ENCODE measurements at places on chromosomes 4 and X. TPM values are rescaled to one million over a fixed set of nuclear protein-coding genes. Genes with fewer than 3 reads are reported as not detected.
A peak's percentile ranks its signal among the peaks of the same experiment; 100 is the strongest.

The CDKL5 gene
- total RNA-seq = 5.6 TPM

DNA sequence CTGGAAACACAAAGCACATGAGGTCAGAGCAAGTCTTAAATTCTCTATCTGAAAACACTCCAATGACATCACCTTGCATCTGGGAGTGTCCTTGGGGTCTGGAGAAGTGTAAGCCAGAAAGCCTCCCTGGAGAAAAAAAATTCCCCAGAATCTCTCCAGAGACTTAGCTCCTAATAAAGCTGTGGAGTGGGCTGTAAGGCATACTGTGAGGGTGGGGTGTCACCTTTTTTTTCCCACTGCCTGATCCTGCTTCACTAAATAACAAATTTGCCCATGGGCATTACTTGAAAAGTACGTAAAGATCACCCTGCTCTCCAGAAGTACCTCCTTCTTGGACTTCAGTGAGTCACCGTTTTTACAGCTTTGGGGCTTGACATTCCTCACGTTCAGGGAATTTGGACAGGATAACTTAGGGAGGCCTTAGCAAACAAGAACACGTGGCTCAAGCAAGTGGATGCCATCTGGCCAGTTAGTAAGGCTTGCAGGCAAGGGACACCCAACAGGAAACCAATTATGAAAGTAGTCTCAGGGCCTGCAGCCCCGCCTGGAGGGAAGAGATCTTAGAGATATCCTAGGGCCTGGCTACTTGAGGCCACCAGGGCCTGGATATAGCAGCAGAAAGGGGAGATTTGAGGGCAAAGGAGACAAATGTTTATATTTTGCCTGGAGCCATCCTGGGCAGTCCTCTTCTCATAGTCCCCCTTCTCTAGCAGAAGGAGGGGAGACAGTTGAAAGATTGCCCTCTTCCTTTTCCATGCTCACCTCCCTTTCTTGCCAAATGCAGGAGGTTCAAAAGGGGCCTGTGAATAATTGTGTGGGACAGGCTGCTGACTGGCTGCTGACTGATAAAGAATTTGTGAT is 60.1 kb upstream of the PLAC1 start:
- peak; percentile 95 for DNase-seq

DNA sequence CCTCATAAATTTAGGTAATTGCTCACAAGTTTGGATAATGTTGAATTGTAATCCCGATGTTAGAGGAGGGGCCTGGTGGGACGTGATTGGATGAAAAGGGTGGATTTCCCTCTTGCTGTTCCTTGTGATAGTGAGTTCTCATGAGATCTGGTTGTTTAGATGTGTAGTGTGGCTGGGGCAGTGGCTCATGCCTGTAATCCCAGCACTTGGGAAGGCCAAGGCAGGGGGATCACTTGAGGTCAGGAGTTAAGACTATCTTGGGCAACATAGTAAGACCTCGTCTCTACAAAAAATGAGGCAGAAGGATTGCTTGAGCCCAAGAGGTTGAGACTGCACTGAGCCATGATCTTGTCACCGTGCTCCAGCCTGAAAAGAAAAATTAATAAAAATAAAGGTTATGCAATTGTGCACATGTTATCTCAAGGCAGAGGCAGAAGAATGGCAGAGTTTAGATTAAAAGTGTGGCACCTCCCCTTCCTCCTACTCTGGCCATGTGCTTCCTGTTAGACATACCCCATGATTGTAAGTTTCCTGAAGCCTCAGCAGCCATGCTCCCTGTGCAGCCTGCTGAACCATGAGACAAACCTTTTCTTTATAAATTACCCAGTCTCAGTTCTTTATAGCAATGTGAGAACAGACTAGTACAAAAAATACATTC is 36.5 kb downstream of the ERVMER34-1 start:
- DNase-seq = peak; percentile 15

GRCh38 chr4:181662383-181662782 is 580.8 kb upstream of the TENM3 start:
- DNase-seq = no peak

DNA sequence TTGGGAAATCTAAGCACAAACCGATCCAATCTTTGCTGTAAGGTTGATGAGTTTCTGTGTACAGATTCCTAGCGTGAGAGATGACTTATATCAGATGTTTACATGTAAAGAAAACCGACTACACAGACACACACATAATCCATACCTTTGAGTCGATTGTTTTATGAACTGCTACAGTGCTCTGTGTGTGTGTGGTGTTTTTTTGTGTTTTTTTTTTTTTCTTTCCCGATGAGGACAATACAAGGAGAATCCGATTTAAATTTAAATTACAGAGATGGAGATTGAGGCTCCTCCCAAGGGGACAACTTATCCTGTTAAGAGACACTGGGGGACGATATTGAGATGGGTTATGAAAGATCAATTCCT is 461 bp upstream of the SLC9A6 start:
- DNase-seq = no peak

- no peak for DNase-seq
These were observed 66.2 kb downstream of the MAB21L2 start for GRCh38 chr4:150648123-150648522.

- DNase-seq = no peak
These were observed 178.4 kb downstream of the DHX15 start for GRCh38 chr4:24405926-24406325.

DNA sequence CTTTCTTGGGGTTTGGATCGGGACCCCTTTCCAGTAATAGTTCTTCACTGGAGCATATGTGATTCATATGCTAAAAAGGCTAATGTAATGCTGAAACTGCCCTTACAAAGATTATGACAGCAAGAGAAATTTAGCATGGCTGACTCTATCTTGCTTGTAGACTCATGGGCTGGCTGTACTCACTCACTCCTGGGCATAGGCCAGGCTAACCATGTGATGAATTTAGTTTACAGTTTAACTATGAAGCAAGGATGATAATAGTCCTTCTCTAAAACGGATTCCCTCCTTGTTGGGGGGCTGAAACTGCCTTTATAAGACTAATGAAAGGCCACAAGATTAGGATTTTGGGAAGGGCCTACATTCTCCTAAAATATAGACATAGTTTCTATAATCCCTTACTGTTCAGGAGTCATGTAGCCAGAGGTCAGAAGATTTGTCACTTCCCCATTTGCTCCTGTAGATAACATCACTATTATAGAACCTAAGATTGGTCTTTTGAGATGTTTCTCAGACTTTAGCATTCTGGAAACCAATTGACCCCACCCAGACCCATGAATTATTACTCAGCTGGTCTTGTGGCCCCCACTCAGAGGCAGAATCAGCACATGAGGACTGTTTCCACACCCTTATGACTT is 20.8 kb upstream of the CEP135 start:
- no peak for DNase-seq

The GCNA gene
- total RNA-seq = 1.8 TPM

DNA sequence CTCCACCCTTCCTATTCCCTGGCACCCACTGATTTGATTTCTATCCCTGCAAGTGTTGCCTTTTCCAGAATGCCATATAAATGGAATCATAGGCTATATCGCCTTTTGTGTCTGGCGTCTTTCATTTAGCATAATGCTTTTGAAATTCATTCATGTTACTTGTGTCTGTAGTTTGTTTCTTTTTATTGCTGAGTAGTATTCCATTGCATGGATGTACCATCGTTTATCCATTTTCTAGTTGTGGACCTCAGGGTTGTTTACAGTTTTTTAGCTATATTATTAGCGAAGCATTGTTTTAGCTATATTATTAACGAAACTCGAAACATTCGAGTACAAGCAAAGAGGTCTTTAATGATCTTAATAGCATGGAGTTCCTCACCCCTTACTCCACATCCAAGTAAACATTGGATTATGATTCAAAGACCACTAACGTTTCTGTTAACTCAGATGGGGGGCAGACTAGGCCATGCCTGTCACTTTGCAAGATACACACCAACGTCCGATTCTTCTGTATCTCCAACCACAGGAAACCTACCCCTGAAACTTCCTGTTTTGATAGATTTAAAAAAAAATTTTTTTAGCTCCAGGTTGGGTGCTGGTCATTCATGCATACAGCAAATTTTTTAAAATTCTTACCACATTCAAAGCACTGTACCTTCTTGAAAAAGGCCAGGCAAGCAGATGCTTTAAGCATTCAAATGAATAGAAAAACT is 1.1 kb downstream of the DCK start:
- no peak for DNase-seq
